CD4-positive, alpha-beta T cell treated with Interleukin-17A for 4 hours (primary cell): ENCODE measurements at places on chromosomes 13 and 19.

DNA sequence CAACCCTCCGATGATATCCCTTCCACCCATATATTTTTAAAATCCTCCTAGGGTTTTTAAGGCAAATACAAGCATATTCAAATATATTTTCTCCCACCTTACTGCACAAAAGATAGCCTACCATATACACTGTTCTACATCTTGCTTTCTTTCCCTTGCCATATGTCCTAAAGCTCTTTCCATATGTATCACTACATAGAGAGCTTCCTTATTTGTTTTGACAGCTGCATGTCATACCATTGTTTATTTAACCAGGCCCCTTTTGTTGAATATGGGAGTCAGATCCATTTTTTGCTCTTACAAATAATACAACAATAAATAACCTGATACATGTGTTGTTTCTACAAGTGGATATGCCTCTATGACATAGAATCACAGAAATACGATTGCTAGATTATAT is 32.8 kb upstream of the WDFY2 start:
- DNase-seq: no peak

- DNase-seq: no peak
Observed at GRCh38 chr13:64506246-64506645, 2723.9 kb downstream of the PCDH9 start.

DNA sequence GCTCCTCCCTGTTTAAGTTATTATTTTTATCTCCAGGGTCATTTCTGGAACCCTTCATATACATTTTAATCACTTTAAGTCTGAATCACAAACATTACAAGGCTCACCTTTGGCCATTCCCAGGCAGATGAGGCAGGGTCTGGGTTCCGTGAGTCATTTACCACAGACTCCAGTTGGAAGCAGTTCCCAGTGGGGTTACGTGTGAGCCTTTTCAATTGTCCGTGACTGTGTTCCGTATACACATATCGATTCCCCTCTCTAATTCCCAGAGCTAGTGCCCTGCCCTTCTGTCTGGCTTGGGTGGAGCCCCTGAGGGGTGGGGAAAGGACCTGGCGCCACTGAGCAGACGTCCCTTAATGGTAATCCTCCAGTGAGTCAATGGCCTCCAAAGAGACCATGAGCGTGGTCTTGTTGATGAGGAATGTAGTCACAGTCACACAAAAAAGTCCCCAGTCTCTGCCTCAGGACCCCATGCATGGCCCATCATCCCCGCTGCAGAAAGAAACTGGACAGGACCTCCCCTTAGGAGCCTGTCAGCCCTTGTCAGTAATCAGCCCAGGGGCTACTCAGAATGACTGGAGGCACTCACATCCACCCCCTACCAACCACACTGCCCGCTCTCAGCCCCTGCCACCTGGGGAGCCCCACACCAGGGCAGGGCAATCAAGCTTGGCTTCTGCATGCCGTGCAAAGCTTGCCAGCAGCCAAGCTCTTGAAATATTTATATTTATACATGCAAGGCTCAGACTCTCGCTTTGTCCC is 144.4 kb downstream of the ZIC5 start:
- DNase-seq: no peak

DNA sequence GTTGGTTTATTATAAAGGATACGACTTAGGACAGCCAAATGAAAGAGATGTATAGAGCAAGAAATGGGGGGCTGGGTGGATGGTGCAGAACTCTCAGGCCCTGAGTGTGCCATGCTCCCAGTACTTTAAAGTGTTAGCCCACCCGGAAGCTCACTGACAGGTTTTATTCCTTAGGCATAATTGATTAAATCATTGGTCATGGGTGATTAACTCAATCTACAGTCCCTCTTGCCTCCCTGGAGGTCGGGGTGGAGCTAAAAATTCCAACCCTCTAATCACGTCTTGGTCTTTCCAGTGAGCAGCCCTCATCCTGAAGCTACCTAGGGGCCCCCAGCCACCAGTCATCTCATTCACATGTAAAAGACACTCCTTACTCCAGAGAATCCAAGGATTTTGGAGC is 9.9 kb upstream of the LEUTX start:
- no peak for DNase-seq

- no peak for DNase-seq
Observed at GRCh38 chr13:21365574-21365973, 93.5 kb downstream of the ZDHHC20 start.

- DNase-seq: no peak
Observed at GRCh38 chr19:23802290-23802689, 43.6 kb upstream of the ZNF681 start.

- DNase-seq: no peak
Observed at GRCh38 chr13:109584844-109585361, 201.5 kb downstream of the IRS2 start.

- no peak for DNase-seq
Observed at GRCh38 chr19:30631033-30631370, 258.8 kb downstream of the ZNF536 start.

- no peak for DNase-seq
Observed at GRCh38 chr19:10639836-10640235, 14.3 kb upstream of the ILF3 start.

GRCh38 chr13:25632166-25632888 is 260.6 kb downstream of the ATP8A2 start:
- DNase-seq: no peak

DNA sequence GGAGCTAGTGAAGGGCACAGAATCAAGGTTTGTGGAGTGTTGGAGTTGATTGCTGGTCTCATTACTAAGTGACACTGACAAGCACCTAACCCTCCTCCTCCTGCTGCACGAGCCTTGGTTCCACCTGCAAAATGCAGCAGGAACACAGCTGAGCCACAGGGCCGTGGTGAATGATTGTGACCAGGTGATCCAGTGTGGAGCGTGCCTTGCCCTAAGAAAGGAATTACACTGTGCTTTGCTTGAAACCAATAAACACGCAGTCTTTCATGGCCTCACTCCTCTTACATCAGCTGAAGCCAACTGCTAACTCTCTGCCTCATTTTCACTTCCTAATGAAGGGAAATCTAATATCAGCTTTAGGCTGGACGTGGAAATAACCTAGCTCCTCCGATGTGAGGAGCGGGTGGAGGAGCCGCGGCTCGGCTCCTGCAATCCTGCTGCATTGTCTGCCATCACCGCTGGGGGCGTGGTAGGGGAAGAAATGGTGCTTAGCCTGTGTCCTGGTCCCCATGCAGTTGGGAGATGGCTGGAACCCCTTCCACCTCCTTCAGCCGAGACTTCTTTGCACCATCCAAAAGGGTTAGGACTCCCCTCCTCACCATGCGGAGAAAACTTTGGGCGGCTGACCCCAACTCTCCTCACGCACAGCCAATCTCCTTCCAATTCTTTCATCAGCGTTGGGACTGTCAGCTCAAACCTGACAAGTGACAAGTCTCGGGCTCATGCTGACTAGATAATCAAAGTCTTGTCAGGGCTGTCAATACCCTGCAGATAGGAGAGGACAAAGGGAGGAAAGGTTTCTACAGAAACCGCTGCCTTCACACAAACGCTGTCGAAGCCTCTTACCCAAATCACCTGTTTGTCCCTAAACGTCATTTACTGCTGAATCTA is 427.9 kb downstream of the ZNF536 start:
- DNase-seq: peak; percentile 10

- DNase-seq: no peak
Observed at GRCh38 chr19:17757125-17757524, 5.8 kb downstream of the FCHO1 start.

GRCh38 chr19:10517361-10517759 is at the start of gene S1PR5:
TSS of gene S1PR5 (minus strand) at chr19:10517447. CDS start at chr19:10515011, 2,436 bp downstream.
- peak; percentile 21 for DNase-seq

DNA sequence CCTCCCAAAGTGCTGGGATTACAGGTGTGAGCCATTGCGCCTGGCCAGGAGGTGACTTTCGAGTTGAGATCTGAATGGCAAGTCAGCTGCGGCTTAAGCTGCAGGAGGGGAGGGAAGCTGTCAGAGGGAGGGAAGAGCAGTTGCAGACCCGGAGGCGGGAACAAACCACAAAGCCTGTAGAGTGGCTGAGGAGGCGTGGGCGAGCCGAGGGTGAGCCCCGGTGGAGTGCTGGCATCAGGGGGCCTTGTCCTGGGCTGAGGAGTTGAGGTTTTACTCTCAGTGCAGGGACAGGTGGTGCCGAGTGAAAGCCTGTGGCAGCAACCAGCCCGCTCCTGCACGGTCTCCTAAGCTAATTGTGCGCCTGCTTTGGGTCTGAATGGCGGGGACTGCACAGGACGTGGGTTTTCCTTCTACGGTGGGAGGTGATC is 24.2 kb downstream of the PPP1R37 start:
- peak; percentile 58 for DNase-seq

GRCh38 chr19:49343123-49343522 is 7.9 kb downstream of the CD37 start:
- DNase-seq: no peak

DNA sequence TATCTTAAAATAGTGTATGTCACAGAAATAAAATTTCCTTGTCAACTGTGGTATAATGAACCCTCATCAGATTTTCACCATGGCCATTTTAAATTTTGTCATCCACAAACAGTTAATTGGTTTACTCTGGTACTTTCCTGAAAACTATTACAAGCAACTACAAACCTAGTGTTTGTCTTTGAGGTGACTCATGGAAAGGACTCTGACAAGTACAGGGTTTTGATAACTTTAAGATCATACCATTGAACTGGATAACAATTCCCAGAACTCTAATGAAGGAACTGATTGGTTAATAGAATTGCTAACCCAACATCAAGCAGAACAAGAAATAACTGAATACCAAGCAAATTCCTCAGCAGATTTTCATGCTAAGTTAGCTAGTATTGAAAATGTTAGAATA is 237.7 kb upstream of the IPO5 start:
- DNase-seq: no peak

GRCh38 chr13:60990032-60990733 is 425.5 kb downstream of the PCDH20 start:
- no peak for DNase-seq

DNA sequence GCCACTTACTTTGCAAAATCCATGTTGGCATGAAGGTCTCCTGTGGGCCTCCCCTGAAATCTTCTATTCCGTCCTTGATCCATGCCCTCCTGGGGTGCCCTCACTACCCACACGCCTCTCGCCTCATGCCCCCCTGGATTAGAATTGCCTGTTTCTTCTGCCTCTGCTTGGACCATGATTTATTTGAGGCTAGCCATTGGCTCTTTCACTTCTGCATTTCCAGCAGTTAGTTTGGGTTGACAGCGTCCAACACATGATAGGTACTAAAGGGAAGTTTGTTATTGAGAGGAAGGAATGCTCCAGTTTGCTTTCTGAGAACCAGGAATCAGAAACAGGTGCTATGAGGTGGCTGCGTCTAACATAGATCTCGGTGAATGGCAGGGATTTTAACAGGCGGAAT is 30.5 kb upstream of the TPTE2 start:
- DNase-seq: no peak

GRCh38 chr13:23621316-23621645 is 51.1 kb downstream of the TNFRSF19 start:
- no peak for DNase-seq

- DNase-seq: no peak
Observed at GRCh38 chr13:99433543-99434075, 67.7 kb upstream of the TM9SF2 start.
